HepG2 (cell line): ENCODE measurements at places on chromosomes 1 and 21. TPM values are rescaled to one million over a fixed set of nuclear protein-coding genes. Genes with fewer than 3 reads are reported as not detected.

Gene ACTL8
- 0.64 and 1.0 TPM in 2 replicates for total RNA-seq

Gene PMF1
- total RNA-seq, result 89.0 and 94.7 TPM in 2 replicates

Gene DMRTA2
- not detected in 2 replicates for total RNA-seq

Gene NBL1
- total RNA-seq, result 1.9 and 2.7 TPM in 2 replicates

GRCh38 chr1:230103306-230104173 lies 36.5 kb downstream of the GALNT2 start:
- H3K36me3 ChIP-seq, result no peaks in the 10 kb centered on the region
- H3K4me1 ChIP-seq, result peaks cover 60% of the 10 kb centered on the region
- no peak overlapping the region for H3K4me3 ChIP-seq

- H3K27me3 ChIP-seq, result no peaks in the 10 kb centered on the region; the same call in 2 of the 3 replicates
- H3K4me3 ChIP-seq, result peak within 1 kb of the TSS; percentile 74
- peaks cover 70% of the 10 kb centered on the region for H3K4me1 ChIP-seq
- DNase-seq, result peak; percentile 43
These were observed at the start of gene LGALS8 for GRCh38 chr1:236523704-236524141. Gene LGALS8, plus strand, starts transcription at chr1:236523982. Its CDS starts 2,089 bp downstream, at chr1:236526071.

DNA sequence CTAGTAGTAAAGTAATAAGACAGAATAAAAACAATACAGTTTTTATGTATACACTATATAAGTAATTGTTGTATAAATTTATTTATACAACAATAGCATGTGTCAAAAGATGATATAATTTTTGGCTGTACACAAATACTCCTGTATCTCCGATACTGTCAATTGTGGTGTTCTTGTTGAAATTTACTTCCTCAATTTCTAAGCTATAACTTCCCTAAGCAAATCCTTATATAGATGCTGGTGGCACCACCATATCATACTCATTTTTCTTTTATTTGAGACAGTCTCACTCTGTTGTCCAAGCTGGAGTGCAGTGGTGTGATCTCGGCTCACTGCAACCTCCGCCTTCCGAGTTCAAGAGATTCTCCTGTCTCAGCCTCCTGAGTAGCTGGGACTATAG lies 141.0 kb upstream of the HP1BP3 start:
- no peaks in the 10 kb centered on the region for H3K36me3 ChIP-seq
- no peak overlapping the region for H3K4me3 ChIP-seq
- H3K27me3 ChIP-seq, result no peaks in the 10 kb centered on the region
- no peak overlapping the region for H3K27ac ChIP-seq
